ENCODE measurements at places on chromosomes 12 and 14.

DNA sequence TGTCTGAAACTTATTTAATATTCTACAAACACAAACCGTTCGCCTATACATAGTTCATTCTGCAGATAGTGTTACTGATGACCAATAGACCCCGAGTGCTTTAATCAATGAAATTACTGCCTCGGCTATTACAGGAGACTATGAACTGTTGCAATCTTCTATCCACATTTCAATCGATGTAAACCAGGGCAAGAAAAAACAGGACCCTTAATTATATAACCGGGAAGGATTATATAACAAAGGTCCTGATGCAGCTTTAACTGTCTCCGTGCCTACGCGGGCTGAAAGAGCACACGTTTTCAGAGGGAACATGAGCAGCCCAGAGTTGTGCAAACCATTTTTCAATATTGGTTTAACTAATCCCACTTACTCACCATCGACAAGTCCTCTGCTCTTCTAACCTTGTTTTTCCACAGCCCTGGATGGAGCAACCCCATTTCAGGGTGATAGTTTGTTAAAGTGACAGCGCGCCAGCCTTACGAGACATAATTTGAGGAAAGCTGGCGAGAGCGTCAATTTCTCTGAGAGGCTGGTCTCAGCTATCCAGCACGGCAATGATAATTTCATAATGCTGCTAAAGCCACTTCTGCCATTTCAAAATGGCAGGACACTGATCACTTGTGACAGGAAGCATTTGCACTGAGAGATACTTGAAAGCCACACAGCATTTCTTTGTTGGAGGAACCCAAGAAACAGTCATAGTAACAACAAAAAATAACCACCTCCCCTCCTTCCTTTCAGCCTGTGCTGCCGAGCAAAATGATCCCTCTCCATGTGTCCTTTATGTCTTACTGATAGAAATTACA is 184.6 kb downstream of the FOXN3 start:
- no peak for DNase-seq

- peak; percentile 59 for DNase-seq
These were observed 606 bp downstream of the EP400 start for GRCh38 chr12:131950182-131950913.

DNA sequence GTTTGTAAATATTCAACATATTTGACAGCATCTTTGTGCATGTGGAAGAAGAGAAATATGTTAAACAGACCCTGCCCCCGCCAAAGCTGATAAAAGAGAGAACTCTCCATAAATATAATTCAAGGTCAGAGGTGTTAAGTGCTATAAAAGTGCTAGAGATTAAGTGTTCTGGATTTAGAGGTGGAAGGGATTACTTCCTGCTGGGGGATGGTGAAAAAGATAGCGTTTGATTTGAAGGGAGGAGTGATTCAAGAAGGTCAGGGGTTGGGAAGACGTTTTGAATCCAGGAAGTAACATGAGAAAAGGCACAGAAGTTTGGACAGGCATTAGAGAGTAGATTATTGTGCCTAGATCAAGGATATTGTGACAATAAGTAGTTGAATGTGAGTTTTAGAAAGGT is 30.2 kb downstream of the RIC8B start:
- no peak for DNase-seq

GRCh38 chr12:6282453-6282840 is 28.0 kb upstream of the PLEKHG6 start:
- no peak for DNase-seq

GRCh38 chr14:69895109-69895508 is 15.9 kb downstream of the SMOC1 start:
- no peak for DNase-seq

- no peak for DNase-seq
These were observed 55.9 kb upstream of the TMCC3 start for GRCh38 chr12:94706250-94706661.

DNA sequence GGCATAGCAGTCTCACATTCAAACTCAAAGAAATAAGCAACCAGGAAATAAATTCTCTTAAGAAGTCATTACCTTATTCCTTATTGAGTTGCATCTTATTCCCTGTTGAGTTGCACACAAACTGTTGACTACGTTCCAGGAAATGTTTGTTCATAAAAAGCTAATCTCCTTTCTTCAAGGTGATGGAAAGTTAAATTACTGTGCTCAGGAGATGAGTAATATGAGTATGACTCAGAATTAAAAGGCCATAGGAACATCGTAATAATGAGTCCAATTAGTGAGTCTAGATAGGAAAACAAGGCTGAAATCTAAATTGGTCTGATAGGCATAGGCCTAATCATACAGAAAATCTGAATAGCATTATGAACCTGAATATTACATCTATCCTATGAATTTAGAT is 203.1 kb downstream of the SLC2A13 start:
- DNase-seq = no peak

DNA sequence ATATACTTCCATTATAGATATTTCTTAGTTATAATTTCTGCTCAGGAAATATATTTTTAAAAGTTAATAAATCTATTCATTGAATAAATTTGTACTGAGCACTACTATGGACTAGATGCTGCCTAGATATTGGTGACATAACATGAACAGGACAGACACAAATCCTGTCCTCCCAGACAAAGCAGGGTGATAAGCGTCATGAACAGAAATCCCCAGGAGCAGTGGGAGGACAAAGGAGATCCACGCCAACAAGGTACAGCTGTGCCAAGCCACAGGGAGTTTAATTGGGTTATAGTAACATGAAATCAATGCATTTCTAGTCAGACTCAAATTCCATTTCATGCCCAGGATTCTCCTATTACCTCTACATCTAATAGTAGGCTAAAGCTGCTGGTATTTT is 171.8 kb upstream of the CPNE8 start:
- no peak for DNase-seq

DNA sequence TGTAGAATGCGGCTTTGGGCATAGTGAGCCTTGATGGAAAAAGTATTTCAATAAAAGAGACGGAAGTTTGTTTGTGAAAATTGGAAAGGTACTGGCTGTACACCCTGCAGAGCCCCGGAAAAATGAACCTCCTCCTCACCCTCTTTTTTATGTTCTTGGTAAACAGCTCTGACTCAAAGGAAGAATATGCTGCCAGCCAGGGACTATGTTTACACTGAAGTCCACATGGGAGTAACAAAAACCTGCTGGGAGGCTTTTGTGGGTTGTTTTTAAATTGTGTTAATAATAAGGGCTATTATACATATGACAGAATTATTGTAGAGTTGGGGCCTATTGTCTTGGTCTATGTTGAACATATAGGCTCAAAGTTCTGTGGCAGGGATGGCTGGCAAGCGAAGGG is 70.7 kb downstream of the TTC8 start:
- DNase-seq = no peak

- DNase-seq = no peak
These were observed 1.6 kb downstream of the MGAT4C start for GRCh38 chr12:86254399-86255107.
